ENCODE measurements at places on chromosomes 16 and 17.

DNA sequence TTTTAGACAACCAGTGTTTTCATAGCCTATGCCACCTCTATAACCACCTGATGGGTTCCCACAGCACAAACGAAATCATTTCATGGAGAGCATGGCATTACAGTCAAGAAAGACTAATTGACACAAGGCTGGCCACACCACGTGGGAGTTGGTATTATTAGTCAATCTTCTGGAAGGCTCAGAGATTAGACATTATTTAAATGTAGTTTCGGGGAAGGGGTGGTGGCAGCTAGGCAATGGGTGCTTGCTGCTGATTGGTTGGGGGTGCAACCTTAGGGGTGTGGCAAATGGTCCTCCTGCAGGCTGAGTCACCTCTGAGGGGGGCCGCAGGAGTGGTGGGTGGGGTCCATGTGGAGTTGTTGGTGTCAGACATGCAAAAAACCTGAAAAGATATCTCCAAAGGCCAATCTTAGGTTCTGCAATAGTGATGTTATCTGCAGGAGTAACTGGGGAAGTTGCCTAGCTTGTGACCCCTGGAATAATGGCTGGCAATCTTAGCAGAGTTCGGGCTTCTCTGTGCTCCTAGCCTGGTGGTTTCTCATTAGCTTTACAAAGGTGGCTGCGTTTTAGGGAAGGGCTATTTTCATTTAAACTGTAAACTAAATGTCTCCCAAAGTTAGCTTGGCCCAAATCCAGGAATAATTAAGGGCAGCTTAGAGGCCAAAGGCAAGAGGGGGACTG lies 4.6 kb downstream of the TEN1 start:
- peak; percentile 93 for DNase-seq

GRCh38 chr16:3589441-3589921 lies 12.3 kb upstream of the NLRC3 start:
- DNase-seq = no peak

DNA sequence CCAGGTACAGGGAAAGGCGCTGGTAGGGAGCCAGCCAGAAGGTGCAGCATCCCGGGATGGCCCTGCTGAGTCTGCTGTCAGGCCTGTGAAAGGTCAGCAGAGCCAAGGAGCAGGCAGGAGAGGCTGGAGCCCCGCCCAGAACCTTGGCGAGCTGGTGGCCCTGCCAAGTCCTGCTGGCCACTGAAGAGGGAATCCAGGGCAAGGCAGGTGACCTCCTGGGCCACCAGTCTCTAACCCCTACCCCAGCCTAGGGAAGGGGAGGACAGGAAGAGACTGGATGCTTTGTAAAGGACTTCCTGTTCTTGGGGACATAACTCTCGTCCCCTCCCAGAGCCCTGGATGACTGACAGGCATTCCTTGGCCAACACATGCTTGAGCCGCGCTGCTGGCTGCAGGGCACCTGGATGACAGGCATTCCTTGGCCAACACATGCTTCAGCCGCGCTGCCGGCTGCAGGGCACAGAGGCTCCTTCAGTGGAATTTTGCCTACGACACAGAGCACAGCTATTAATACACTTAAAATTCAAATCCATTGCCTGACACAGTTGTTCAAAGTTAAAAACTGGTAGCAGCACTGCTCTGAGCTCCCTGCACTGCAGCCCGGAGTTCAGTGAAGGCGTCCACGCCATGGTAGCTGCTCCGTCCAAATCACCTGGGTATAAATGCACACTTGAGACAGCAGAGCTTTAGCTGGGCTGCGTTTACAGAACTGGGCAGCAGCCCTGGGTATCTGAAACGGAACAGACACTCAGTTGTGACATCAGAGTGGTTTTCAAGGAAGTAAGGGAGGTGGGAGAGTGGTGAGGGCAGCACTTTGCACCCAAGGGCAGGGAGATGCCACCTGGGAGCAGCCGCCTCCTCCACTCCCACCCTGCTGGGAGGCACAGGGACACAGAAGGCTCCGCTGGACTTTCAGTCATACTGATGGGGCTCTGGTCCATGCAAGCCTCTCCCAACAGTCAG lies 2.0 kb upstream of the BRICD5 start:
- no peak for DNase-seq

GRCh38 chr16:55613613-55614335 lies 42.0 kb upstream of the SLC6A2 start:
- no peak for DNase-seq

GRCh38 chr16:81624760-81625543 lies 154.1 kb upstream of the PLCG2 start:
- no peak for DNase-seq

DNA sequence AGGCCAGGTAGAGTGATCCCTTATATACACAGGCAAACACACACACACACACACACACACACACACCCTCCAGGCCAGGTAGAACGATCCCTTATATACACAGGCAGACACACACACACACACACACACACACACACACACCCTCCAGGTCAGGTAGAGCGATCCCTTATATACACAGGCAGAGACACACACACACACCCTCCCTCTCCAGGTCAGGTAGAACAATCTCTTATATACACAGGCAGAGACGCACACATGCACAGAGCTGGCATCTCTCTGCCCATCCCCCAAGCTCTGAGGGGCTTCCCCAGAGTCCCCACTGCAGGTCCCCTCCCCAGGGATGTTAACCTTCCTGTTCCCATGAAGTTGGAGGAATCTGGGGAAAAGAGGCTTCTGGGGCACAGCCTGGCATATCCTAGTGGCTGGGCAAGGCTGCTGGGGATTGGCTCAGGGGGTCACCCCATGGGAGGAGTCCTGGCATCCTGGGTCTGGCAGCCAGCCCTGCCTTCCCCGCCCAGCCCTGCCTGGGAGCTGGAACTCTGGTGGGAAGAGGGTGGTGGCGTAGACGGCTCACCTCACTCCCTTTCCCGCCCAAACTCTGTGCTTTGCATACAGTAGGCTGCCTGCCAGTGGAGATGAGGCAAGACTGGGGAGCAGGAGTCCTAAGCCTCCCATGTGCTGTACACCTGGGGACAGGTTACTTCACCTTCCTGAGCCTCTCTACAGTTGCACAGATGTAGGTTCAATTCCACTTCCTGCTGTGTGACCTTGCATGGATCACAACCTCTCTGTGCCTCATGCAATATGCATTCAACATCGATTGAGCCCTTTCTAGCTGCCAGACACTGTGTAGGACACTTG lies 41.8 kb downstream of the TEKT5 start:
- no peak for DNase-seq

DNA sequence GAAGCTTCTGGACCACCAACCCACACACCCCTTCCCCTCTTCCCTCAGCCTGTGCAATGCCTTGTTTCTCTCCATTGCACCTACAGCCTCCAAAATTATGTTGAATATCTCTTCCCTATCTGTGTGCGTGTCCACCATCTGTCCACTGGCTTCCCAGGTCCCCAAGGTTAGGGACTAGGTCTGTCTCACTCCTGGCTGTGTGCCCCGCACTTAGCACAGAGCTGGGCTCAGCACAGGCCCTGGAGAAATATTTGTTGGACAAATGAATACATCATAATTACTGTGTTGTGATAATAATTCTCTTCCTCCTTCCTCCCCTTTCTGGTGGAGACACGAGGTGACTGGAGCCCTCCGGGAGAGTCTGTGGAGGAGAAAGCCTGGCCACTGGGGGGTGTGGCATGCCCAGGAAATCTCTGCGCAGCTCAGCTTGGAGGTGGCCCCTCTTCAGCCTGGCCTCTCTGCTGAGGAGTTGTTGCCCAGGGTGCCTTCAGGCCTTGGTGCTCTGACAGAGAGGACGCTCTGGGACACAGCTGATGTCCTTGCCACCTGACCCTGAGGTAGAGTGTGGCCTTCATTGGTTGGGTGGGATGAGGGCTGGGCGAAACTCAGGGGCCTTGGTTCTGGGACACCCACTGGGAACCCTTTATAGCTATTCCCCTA lies 3.3 kb upstream of the BRD7 start:
- no peak for DNase-seq

DNA sequence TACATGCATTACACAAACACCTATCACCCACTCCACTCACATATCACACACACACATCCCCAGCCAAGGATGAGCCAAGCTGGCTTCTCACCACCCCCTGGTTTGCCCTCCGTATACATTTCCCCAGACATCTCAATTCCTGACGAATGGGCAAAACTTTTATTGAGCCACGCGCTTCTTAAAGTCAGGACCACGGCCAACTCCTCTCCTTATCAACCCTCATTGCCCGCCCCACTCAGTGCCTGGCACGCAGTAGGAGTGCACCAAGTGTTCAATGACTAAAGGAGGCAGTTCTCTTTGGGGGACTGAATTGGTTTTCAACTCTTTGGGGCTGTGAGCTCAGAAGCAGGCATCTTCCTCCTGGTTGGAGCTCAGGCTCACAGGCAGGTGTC lies 22.5 kb upstream of the C16orf78 start:
- DNase-seq = no peak
